Central memory CD8-positive, alpha-beta T cell (primary cell): ENCODE measurements at places on chromosomes 1 and 21.

DNA sequence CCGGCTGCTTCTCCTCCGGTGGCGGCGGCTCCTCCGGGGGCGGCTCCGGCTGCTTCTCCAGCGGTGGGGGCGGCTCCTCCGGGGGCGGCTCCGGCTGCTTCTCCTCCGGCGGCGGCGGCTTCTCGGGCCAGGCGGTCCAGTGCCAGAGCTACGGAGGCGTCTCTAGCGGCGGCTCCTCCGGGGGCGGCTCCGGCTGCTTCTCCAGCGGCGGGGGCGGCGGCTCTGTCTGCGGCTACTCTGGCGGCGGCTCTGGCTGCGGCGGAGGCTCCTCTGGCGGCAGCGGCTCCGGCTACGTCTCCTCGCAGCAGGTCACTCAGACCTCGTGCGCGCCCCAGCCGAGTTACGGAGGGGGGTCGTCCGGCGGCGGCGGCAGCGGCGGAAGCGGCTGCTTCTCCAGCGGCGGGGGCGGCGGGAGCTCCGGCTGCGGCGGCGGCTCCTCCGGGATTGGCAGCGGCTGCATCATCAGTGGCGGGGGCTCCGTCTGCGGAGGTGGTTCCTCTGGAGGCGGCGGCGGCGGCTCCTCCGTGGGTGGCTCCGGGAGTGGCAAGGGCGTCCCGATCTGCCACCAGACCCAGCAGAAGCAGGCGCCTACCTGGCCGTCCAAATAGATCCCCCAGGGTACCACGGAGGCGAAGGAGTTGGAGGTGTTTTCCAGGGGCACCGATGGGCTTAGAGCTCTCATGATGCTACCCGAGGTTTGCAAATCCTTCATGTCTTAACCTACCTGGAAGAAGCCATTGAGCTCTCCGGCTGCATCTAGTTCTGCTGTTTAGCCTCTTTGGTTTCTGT is 2.0 kb downstream of the LORICRIN start:
- peak overlapping the region; percentile 64 for H3K4me3 ChIP-seq
- peaks cover 82% of the 10 kb centered on the region for H3K27me3 ChIP-seq
- peaks cover 9% of the 10 kb centered on the region for H3K36me3 ChIP-seq
- no peak overlapping the region for H3K27ac ChIP-seq

- H3K27ac ChIP-seq = no peak overlapping the region
- peaks cover 7% of the 10 kb centered on the region for H3K4me1 ChIP-seq
- DNase-seq = no peak
- H3K27me3 ChIP-seq = no peaks in the 10 kb centered on the region
- no peak overlapping the region for H3K4me3 ChIP-seq
- peaks cover 6% of the 10 kb centered on the region for H3K36me3 ChIP-seq
Observed at GRCh38 chr1:8965121-8965820, 19.6 kb downstream of the CA6 start.

- no peak for DNase-seq
- peak overlapping the region; percentile 94 for H3K27ac ChIP-seq
- no peaks in the 10 kb centered on the region for H3K27me3 ChIP-seq
- H3K4me1 ChIP-seq = peaks cover 47% of the 10 kb centered on the region
- peak overlapping the region; percentile 99 for H3K4me3 ChIP-seq
- H3K36me3 ChIP-seq = peaks cover 13% of the 10 kb centered on the region
Observed at GRCh38 chr1:28087614-28088167, 719 bp downstream of the EYA3 start.

DNA sequence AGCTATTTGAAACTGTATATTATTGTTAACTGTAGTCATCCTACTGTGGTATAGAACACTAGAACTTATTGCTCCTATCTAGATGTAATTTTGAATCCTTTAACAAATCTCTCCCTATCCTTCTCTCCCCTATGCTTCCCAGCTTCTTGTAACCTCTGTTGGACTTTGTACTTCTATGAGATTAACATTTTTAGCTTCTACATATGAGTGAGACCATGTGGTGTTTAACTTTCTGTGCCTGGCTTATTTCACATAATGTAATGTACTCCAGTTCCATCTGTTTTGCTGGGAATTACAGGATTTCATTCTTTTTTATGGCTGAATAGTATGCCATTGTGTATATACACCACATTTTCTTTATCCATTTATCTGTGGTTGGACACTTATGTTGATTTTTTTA is 64.5 kb upstream of the KIAA1614 start:
- H3K36me3 ChIP-seq = peaks cover under 1% of the 10 kb centered on the region
- H3K27ac ChIP-seq = no peak overlapping the region
- no peak overlapping the region for H3K4me3 ChIP-seq

GRCh38 chr1:25022361-25023189 is 92.5 kb upstream of the RUNX3 start:
- H3K4me3 ChIP-seq = peak overlapping the region; percentile 71
- H3K27ac ChIP-seq = peak overlapping the region; percentile 92
- peak; percentile 97 for DNase-seq
- H3K27me3 ChIP-seq = no peaks in the 10 kb centered on the region

DNA sequence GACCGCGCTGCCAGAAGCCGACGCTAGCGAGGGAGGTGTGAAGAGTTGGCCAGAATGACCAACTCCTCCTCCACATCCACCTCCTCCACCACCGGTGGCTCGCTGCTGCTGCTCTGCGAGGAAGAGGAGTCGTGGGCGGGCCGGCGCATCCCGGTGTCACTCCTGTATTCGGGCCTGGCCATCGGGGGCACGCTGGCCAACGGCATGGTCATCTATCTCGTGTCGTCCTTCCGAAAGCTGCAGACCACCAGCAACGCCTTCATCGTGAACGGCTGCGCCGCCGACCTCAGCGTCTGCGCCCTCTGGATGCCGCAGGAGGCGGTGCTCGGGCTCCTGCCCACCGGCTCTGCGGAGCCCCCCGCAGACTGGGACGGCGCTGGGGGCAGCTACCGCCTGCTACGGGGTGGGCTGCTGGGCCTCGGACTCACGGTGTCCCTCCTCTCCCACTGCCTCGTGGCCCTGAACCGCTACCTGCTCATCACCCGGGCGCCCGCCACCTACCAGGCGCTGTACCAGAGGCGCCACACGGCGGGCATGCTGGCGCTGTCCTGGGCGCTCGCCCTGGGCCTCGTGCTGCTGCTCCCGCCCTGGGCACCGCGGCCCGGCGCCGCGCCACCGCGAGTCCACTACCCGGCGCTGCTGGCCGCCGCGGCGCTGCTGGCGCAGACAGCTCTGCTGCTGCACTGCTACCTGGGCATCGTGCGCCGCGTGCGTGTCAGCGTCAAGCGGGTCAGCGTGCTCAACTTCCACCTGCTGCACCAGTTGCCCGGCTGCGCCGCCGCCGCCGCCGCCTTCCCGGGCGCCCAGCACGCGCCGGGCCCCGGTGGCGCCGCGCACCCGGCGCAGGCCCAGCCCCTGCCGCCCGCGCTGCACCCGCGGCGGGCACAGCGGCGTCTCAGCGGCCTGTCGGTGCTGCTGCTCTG is 1.2 kb downstream of the GPR88 start:
- H3K36me3 ChIP-seq = peaks cover 6% of the 10 kb centered on the region
- peaks cover 8% of the 10 kb centered on the region for H3K4me1 ChIP-seq
- peak overlapping the region; percentile 70 for H3K4me3 ChIP-seq
- peaks cover 75% of the 10 kb centered on the region for H3K27me3 ChIP-seq
- no peak for DNase-seq

DNA sequence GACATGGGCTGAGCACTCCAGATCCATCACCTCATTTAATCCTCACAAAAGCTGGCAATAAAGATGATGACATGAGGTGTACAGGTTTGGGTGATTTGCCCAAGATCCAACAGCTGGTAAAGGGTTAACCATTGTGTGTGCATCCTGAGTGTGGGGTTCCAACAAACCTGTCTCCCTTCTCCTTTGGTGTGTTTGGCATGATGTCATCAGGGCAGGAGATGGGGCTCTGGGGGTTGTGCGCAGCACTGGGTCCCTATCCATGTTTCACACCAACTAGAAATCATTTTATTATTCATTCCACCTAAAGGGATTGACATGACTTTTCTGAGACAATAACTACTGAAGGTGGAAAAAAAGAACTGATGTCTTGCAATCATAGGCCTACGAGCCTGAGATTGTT is 452.5 kb downstream of the SIPA1L2 start:
- H3K4me1 ChIP-seq = no peaks in the 10 kb centered on the region
- peaks cover 80% of the 10 kb centered on the region for H3K27me3 ChIP-seq
- H3K4me3 ChIP-seq = no peak overlapping the region
- H3K36me3 ChIP-seq = no peaks in the 10 kb centered on the region

DNA sequence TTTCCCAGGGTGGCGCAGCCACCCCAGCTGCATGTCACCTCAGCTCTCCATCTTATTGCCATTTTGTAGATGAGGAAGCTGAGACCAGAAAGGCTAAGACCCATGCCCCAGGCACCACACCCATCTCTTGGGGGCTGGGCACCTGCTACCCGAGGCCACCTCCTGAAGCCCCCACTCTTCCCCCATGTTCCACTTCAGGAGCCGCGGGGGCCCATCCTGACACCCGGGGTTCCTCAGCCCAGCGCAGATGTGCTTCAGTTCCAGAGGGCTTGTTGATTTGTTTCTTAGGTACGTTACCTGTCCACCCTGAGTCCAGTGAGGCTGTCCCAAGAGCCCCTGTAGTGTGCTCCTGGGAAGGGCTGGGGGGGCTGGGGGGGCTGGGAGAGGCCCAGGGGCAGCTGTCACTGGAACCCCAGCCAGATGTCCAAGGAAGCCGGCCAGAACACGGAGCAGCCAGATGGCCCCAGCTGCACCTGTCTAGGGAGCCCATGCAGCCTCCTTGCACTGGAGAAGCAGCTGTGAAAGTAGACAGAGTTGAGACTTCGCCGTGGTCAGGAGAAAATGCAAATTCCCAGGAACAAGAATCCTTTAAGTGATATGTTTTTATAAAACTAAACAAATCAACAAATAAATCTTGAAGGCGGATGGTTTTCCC is 17.1 kb upstream of the CCDC27 start:
- no peak overlapping the region for H3K4me3 ChIP-seq
- H3K27ac ChIP-seq = no peak overlapping the region
- no peaks in the 10 kb centered on the region for H3K27me3 ChIP-seq

- peaks cover 87% of the 10 kb centered on the region for H3K27me3 ChIP-seq
- no peaks in the 10 kb centered on the region for H3K4me1 ChIP-seq
- H3K36me3 ChIP-seq = peaks cover 2% of the 10 kb centered on the region
- no peak for DNase-seq
- H3K27ac ChIP-seq = no peak overlapping the region
Observed at GRCh38 chr1:204277563-204278219, 63.9 kb upstream of the GOLT1A start.

- H3K4me1 ChIP-seq = no peaks in the 10 kb centered on the region
- H3K36me3 ChIP-seq = peaks cover 36% of the 10 kb centered on the region
- H3K27me3 ChIP-seq = no peaks in the 10 kb centered on the region
- H3K27ac ChIP-seq = no peak overlapping the region
Observed at GRCh38 chr1:54742282-54742681, 22.0 kb downstream of the PARS2 start.

DNA sequence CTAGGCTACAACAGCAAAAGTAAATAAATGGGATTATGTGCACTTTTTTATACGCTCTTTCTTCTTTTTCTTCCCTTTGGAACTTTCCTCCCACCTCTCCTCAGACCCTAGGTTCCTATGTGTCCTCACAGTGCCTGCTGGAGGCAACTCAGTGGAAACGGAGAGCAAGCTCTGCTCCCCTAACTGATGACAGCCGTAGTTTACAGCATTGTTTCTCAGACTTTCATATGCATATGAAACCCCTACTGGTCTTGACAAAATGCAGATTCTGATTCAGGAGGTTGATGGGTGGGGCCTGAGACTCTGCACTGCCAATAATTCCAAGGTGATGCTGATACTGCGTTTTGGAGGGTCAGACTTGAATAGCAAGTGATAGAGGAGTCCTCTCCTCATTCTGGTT is 34.3 kb upstream of the HMCN1 start:
- peaks cover 24% of the 10 kb centered on the region for H3K27me3 ChIP-seq
- DNase-seq = no peak
- H3K36me3 ChIP-seq = no peaks in the 10 kb centered on the region

DNA sequence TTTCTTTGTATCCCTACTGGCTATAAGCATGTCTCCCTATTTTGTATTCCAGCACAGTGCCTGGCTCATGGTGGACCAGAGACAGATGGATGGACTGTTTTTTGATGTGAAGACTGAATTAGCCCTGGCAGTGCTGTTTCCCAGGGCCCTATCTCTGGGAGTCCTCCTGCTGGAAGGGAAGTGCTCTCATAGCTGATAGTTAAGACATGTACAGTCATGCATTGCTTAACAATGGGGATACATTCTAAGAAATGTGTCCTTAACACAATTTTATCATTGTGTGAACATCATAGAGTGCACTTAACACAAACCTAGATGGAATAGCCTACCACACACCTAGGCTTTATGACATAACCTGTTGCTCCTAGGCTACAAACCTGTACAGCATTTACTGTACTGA is 21.1 kb downstream of the TLCD4 start:
- H3K36me3 ChIP-seq = no peaks in the 10 kb centered on the region
- H3K27me3 ChIP-seq = peaks cover 18% of the 10 kb centered on the region
- no peak overlapping the region for H3K27ac ChIP-seq
- no peak for DNase-seq
- H3K4me1 ChIP-seq = no peaks in the 10 kb centered on the region
- no peak overlapping the region for H3K4me3 ChIP-seq

DNA sequence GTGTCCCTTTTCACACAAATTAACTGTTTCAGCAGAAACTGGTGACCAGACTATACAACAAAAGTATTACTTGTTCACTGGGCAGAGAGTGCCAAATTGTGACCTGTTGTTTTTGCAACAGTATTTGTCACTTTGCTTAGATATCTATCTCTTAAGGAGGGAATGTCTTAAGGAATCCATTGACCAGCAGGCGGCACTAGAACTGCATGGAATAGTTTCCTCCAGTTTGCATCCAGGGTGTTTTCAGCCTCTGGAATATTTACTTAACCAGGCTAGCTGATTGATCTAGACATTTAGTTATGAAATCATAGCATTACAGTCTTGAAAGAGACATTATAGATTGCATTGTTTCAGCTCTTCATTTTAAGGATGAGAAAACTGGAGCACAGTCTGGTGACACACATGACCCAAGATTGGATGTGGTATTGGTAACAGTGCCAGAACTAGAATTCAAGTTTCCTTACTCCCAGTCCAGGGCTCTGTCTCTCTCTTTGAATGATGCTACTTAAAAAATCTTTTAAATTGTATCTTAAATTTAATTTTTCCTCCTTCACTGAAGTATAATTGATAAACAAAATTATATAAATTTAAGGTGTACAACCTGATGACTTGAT is 16.9 kb downstream of the RPTN start:
- H3K4me1 ChIP-seq = no peaks in the 10 kb centered on the region
- no peak for DNase-seq
- no peak overlapping the region for H3K4me3 ChIP-seq
- H3K36me3 ChIP-seq = no peaks in the 10 kb centered on the region
- H3K27me3 ChIP-seq = peaks cover 60% of the 10 kb centered on the region

DNA sequence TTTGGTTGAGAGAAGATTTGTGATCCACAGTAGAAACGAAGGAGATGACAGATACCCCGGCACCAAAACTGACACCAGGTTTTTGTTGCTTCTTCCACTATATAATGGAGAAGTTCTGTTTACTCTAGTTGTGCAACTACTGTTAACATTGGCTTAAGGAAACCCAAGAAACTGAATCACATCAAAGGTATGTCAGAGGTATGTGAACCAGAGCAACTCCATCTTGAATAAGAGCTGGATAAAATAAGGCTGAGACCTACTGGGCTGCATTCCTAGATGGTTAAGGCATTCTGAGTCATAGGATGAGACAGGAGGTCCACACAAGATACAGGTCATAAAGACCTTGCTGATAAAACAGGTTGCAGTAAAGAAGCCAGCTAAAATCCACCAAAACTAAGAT is 173.7 kb upstream of the CAMK1G start:
- H3K27me3 ChIP-seq = peaks cover 22% of the 10 kb centered on the region
- no peak overlapping the region for H3K4me3 ChIP-seq
- H3K36me3 ChIP-seq = no peaks in the 10 kb centered on the region
- no peaks in the 10 kb centered on the region for H3K4me1 ChIP-seq
- no peak overlapping the region for H3K27ac ChIP-seq

GRCh38 chr21:33852485-33852884 is 63.1 kb downstream of the ATP5PO start:
- no peak overlapping the region for H3K4me3 ChIP-seq
- H3K27me3 ChIP-seq = peaks cover 38% of the 10 kb centered on the region
- H3K4me1 ChIP-seq = no peaks in the 10 kb centered on the region
- H3K27ac ChIP-seq = no peak overlapping the region
- H3K36me3 ChIP-seq = no peaks in the 10 kb centered on the region
- DNase-seq = no peak
